ENCODE measurements at places on chromosomes 3 and 15. TPM values are rescaled to one million over a fixed set of nuclear protein-coding genes. Genes with fewer than 3 reads are reported as not detected.

INSYN1 gene
- 14.2 TPM for total RNA-seq

DNA sequence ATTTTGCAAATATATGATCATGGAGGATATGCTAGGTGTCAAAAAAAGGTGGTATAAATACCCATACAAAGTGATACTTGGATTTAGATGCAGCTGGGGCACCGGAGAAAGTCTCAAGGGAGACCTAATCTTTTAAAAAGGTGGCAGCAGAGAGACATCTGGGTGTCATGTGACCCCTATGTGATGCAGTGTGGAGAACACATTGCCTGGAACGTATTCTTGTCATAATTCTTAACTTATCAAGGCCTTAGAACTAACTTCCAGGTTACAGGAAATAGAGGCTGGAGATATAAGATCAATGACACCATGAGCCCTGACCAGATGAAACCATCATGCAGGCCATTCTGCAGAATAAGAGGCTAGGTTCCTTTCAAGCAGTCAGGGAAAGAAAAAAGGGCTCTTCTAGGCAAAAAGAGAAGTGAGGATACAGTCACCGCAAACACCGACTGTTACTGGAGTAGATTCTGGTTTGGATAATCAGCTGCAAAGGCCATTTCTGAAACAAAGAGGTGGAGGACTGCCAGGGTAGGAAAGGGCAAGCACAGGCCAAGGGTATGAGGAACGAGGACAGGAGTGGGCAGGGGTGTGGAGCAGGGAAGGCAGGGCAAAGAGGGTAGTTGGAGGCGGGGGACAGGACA, 100.6 kb downstream of the OXNAD1 start:
- H3K4me1 ChIP-seq: peaks cover 15% of the 10 kb centered on the region
- H3K27me3 ChIP-seq: no peaks in the 10 kb centered on the region
- H3K36me3 ChIP-seq: no peaks in the 10 kb centered on the region
- DNase-seq: no peak

FAM174B gene
- total RNA-seq: 25.1 TPM

GRCh38 chr3:9074079-9074478, 110.8 kb upstream of the RAD18 start:
- H3K36me3 ChIP-seq: no peaks in the 10 kb centered on the region
- H3K4me1 ChIP-seq: peaks cover 19% of the 10 kb centered on the region
- no peak for DNase-seq

BCHE gene
- total RNA-seq: 0.73 TPM

TMCC1 gene
- total RNA-seq: 18.4 TPM

DNA sequence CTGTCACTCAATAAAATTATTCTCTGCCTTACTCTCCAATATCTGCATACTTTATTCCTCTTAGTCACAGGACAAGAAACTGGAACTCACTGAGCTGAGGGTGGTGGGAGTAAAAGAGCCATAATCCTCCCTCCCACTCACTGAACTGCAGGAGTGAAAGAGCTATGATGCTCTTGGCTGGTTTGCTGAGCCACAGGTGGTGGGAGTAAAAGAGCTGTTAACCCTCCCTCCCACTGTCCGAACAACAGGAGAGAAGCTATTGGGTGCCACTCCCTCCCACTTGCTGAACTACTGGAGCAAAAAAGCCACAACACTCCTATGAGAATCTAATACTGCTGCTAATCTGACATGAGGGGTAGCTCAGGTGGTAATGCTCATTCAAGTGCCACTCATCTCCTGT, 391.0 kb downstream of the NSUN3 start:
- H3K27me3 ChIP-seq: no peaks in the 10 kb centered on the region
- H3K4me1 ChIP-seq: no peaks in the 10 kb centered on the region
- no peak overlapping the region for H3K4me3 ChIP-seq
- no peak overlapping the region for H3K27ac ChIP-seq
- no peaks in the 10 kb centered on the region for H3K36me3 ChIP-seq

- H3K36me3 ChIP-seq: no peaks in the 10 kb centered on the region
- peak overlapping the region; percentile 72 for H3K4me3 ChIP-seq
- DNase-seq: peak; percentile 65
- H3K27ac ChIP-seq: peak overlapping the region; percentile 89
- H3K27me3 ChIP-seq: peaks cover 20% of the 10 kb centered on the region
- H3K4me1 ChIP-seq: peaks cover 48% of the 10 kb centered on the region
Measured at GRCh38 chr15:93072011-93072410, 17.0 kb downstream of the RGMA start.

DNA sequence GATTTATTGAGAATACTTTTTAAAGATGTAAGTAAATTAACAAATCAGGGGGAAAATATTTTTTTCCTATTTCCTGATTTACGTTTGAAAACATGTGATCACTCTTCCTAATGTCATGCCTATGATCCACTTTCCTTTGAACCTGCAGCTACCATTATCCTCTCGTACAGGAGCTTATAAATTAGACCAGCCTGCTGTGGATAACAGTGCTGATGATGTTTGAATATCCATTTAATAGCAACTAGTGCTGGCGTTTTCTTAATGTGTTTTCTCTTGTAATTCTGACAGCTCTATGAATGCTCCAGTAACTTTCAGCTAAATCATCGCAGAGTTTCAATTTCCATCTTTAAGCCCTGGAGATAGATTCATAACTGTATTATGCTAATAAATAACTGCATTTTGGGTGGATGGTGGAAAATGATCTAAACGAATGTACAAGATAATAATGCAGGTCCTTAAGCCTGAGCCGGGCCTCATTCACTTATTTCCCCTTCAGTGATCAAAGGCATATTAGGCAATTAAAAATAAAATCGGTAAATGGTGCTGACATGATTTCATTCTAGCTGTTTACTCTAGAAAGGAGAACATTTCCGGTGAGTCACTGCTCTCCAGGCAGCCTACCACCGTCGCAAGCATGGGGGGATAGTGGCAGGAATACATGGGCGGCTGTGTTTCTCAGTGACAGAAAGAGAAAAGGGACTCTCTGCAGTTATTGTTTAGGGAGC, 58.5 kb upstream of the SLC24A5 start:
- H3K4me1 ChIP-seq: 0 out of 2 replicates have a peak, but pooled peaks cover 5% of the 10 kb centered on the region
- no peak for DNase-seq
- no peak overlapping the region for H3K27ac ChIP-seq
- H3K36me3 ChIP-seq: no peaks in the 10 kb centered on the region
- no peak overlapping the region for H3K4me3 ChIP-seq

- peaks cover 4% of the 10 kb centered on the region for H3K4me1 ChIP-seq
- peaks cover 52% of the 10 kb centered on the region for H3K27me3 ChIP-seq
- DNase-seq: peak; percentile 77
- no peak within 1 kb of the TSS for H3K27ac ChIP-seq
- H3K4me3 ChIP-seq: peak within 1 kb of the TSS; percentile 78
Measured at GRCh38 chr3:50503504-50504342, at the start of gene CACNA2D2. CACNA2D2 (minus strand) TSS chr3:50503634; CDS start chr3:50503423, 211 bp downstream.

GRCh38 chr15:69026355-69026754, 11.9 kb downstream of the NOX5 start:
- no peak overlapping the region for H3K27ac ChIP-seq
- H3K4me3 ChIP-seq: no peak overlapping the region
- H3K4me1 ChIP-seq: no peaks in the 10 kb centered on the region
- peak; percentile 13 for DNase-seq
- no peaks in the 10 kb centered on the region for H3K36me3 ChIP-seq
